ENCODE measurements at places on chromosomes 12 and 14.

- no peak for DNase-seq
Measured at GRCh38 chr12:65419284-65420072, 141.0 kb downstream of the MSRB3 start.

DNA sequence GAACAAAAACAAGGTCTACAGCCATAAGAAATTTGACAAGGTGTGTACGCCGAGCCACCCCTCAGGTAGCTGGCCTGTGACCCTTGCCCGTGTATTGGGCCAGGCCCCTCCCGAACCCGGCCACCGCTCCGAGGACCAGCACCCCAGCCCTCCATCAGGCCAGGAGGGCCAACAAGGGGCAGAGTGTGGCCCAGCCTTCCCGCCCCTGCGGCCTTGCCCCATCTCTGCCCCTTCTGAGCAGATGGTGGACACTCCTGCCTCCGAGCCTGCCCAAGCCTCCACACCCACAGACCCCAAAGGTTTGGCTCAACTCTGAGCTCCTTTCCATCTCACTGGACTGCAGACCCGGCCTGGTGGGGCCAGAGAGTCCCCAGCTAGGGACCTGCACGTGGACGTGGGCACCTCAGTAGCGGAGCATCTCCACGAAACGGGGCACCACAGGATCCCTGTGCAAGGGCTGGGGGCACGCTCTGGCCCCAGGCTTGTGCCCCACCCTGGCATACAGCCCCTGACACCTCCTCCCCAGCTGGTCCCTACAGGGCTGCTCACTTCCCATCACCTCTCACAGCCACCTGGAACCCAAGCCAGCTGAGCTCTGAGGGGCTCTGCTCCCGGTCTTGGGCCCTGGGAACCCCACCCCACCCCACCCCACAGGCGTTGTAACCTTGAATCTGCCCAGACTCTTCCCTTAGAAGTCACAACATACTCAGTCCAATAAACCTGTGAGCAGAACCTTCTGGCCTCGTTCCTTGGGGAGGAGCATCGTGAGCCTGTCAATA is 3.3 kb downstream of the P2RX2 start:
- DNase-seq, result no peak

DNA sequence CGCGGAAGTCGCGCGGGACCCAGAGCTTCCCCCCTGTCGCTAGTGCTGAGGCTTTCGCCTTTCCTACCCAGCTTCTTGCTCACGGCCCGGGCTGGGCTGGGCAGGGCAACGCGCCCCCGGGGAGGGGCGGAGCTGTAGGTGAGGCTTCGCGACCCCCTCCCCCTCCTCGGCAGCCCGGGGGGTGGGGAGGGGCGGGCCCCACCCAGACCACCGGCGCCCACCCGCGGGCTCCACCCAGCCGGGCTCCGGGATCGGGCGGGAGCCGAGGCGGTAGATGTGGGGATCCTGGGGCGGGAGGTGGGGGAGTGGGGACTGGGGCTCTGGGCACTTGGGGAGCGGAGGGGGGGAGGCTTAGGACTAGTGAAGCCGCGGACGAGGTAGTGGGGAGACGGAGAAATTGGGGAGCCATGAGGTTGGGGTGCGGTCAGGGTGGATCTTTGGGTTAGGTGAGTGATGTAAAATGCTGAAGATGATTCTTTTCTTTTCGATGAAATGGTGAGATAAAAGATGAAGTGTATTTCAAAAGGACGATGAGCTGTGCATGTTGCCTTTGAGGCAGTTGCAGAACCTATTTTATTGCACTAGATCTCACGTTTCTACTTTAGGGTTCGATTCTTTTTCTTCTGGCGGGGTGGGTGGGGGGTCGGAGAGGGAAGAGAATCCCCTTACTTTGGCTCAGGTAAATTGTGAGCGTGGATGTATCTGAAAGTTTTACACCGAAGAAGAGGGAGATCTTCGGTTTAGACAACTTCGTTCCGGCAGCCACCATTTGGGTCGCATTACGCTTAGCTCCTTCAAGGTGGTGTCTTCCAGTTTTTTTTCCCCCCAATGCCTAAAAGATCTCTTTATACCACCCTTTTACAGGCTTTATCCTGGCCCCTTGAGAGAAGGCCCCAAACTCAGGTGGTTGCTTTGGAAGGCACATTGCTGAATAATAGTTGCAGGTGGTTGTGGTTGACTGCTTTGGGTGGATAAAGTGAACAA is 619 bp downstream of the ERC1 start:
- DNase-seq, result no peak

DNA sequence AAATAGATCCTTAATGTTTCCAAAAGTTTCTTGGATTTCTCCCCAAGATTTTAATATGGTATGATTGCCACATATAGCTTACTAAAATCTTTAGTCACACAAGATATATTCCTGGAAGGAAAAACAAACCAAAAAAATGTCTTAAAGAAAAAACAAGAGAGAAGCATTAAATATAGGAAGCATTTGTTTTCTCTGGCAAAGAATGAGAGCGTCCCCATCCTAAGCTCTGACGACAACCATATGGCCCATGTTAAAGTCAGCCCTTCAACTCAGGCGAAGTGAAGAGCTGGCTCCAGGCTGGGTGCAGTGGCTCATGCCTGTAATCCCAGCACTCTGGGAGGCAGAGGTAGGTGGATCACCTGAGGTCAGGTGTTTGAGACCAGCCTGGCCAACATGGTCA is 35.6 kb downstream of the GCH1 start:
- DNase-seq, result no peak

DNA sequence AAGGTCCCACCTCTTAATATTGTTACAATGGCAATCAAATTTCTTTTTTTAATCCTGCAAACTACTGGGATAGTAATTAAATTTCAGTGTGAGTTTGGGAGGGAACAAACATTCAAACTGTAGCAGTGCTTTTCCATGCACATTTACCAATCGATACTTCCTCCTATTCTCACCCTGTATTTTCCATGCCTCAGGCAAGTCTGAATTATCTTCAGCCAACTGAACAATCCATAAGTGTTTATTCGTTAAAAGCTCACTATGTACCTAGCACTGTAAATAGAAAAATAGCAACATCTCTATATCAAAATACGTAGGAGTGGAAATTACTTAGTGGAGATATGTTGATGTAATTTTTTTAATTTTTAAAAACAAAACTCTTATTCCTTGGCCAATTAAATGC is 43.5 kb downstream of the CCDC177 start:
- DNase-seq, result no peak

DNA sequence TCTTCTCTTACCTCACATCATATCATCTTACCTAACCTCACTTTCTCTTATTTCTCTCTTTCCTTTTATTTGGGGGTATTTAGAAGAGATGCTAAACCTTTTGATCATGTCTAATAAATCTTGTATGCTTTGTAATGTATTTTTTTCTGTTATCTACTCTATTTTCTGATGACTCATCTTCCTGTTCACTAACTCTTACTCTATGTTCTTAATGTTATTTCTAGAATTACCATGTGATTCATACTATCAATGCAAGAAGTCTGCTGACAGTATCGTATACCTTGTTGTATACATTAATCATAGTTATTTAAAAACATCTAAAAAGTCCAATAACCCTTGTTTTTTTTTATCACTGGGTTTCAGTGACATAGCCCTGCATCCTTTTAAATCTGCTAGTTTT is 62.3 kb downstream of the MGAT4C start:
- DNase-seq, result no peak

- no peak for DNase-seq
Measured at GRCh38 chr12:12797794-12798152, 12.3 kb downstream of the APOLD1 start.

DNA sequence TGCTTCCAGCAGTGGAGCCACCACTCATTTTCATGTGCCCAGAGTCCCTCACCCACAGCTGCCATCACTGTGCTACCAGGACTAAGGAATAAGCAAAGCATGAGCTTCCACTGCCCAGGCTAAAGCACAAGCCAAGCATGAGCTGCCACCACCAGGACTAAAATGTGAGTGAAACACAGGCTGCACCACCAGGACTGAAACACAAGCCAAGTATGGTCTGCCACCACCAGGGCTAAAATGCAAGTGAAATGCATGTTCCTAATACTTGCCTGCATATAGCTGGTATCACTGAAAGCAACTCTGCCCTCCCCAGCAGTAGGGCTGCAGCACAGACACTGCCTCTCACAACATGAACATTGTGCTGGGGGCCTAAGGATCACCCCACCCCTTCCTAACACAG is 30.0 kb downstream of the CEP83 start:
- DNase-seq, result no peak

- no peak for DNase-seq
Measured at GRCh38 chr12:44003721-44004120, 167.8 kb downstream of the TMEM117 start.

DNA sequence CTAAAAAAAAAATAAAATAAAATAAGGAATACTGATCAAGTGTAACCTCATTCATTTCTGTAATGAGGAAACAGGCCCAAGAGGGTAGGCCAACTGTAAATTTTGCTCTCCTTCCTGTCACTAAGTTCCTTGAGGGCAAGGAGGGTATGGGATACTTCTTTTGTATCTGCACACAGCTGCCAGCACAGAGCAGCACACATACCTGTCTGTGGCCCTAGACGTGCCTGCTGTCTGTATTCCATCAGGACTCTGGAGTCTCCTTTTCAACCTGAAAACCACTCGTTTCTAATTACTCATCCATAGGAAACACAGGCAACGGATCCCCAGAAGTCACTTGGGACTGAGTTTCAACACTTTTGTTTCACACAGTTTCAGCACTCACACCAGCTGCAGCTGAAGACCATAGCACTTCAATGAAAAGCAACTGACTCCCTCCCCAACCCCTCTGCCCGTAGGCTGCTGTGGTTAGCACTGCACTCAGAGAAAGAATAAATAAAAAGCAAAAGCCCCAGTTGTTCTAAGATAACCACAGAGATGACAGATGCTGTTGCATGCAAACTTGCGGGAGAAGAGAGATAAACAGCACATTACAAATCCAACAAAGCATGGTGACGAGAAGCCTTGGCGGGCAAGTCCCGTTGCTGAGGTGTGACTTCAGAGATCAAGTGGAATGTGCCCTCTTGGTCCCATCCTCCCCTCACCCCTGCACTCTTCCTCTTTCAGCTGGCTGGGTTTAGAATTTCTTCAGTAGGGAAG is 24.9 kb downstream of the CRACR2A start:
- DNase-seq, result peak; percentile 80

GRCh38 chr12:116319898-116320621 is 42.6 kb upstream of the MED13L start:
- DNase-seq, result peak; percentile 35

GRCh38 chr14:104941508-104942365 is 17.1 kb downstream of the PLD4 start:
- no peak for DNase-seq

DNA sequence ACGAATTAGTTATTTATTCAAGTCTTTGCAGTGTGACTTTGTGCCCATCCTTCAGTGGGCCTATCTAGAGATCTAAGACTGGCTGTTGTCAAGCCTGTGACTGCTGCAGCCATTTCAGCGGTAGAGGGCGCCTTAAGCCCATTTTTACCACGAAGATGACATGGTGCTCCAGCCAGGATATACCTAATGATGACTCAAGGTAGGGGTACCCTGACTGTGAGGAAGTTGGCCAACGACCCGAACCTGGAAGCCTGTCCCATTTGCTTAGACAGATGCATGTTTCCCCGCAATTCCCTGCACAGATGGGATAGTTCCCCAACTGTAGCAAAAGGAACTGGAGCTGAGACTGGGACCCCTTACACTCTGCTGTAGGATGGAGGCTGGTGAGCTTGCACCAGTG is 41.3 kb downstream of the RAB3IP start:
- no peak for DNase-seq

DNA sequence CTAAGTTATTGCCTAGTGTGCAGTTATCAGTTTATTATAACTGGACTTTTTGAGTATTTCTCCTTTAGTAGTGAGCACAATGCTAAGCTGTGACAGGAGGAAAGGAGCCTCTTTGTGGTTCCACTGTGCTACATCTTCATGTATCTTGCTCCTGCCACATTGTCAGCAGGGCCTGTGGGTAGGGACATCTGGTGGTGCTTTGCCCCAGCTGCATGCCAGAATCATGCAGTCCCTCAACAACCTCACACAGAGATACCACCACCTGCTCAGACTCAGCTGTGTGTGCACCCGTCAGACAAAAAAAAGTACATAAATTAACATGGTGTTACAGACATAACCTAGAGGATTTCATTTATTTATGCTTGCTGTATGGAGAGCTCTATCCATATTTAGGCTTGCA is 51.1 kb downstream of the MIS18BP1 start:
- no peak for DNase-seq

- DNase-seq, result no peak
Measured at GRCh38 chr12:94186278-94187241, 38.2 kb downstream of the PLXNC1 start.

GRCh38 chr12:13027508-13027907 is 16.7 kb upstream of the FAM234B start:
- DNase-seq, result no peak

All from SIG-M5 (cell line).